ENCODE measurements at places on chromosomes 1 and 21. TPM values are rescaled to one million over a fixed set of nuclear protein-coding genes. Genes with fewer than 3 reads are reported as not detected.

- DNase-seq: no peak
Measured at GRCh38 chr1:23069675-23070074, 50.4 kb downstream of the KDM1A start.

- no peak for DNase-seq
Measured at GRCh38 chr1:21188235-21188634, 11.5 kb upstream of the EIF4G3 start.

GRCh38 chr1:79595931-79596330, 589.4 kb upstream of the ADGRL4 start:
- DNase-seq: no peak

TMCO2 gene
- total RNA-seq: not detected

Measured in cerebellum (tissue), 4 donors.